ENCODE measurements at places on chromosomes 2 and 18. TPM values are rescaled to one million over a fixed set of nuclear protein-coding genes. Genes with fewer than 3 reads are reported as not detected.

The HNMT gene
- total RNA-seq = 55.4 TPM

The REG3A gene
- not detected for total RNA-seq

The ALK gene
- 4.8 TPM for total RNA-seq

The CXCR2 gene
- total RNA-seq = not detected

The AQP12B gene
- total RNA-seq = not detected

The ANKRD62 gene
- total RNA-seq = 0.29 TPM

The MOCOS gene
- 50.8 TPM for total RNA-seq

The CPLX4 gene
- total RNA-seq = not detected

The DNAH7 gene
- total RNA-seq = 0.45 TPM

The TMEM163 gene
- total RNA-seq = not detected

The CYP27C1 gene
- total RNA-seq = 0.26 TPM

The EFR3B gene
- 7.9 TPM for total RNA-seq

The SERPINB13 gene
- total RNA-seq = not detected

The GALNT13 gene
- total RNA-seq = 0.21 TPM

The FAM161A gene
- 21.7 TPM for total RNA-seq

The SALL3 gene
- total RNA-seq = not detected

The LRRC30 gene
- total RNA-seq = not detected

The FTCDNL1 gene
- 5.6 TPM for total RNA-seq

The FECH gene
- 41.7 TPM for total RNA-seq

The MDH1B gene
- total RNA-seq = 2.2 TPM

The TMEM178A gene
- total RNA-seq = 0.80 TPM

The SH3YL1 gene
- 21.9 TPM for total RNA-seq

The NRP2 gene
- total RNA-seq = 174 TPM

The LOXL3 gene
- total RNA-seq = 30.4 TPM

The SLC19A3 gene
- 1.6 TPM for total RNA-seq

The TLX2 gene
- total RNA-seq = 0.55 TPM

The ITGA4 gene
- 3.7 TPM for total RNA-seq

The BIN1 gene
- total RNA-seq = 2.2 TPM

The ZDBF2 gene
- total RNA-seq = 13.1 TPM

The KCNIP3 gene
- total RNA-seq = 18.1 TPM

The OSBPL1A gene
- 84.6 TPM for total RNA-seq

The SLC40A1 gene
- total RNA-seq = 0.92 TPM

The SERTAD2 gene
- 11.2 TPM for total RNA-seq

The TGIF1 gene
- 210 TPM for total RNA-seq

The INO80B gene
- total RNA-seq = 21.6 TPM

The REG3G gene
- 0.19 TPM for total RNA-seq

The EIF4E2 gene
- 52.7 TPM for total RNA-seq

The SPATA3 gene
- total RNA-seq = not detected

The CRYGA gene
- not detected for total RNA-seq

The CCDC74A gene
- 3.8 TPM for total RNA-seq

The ZEB2 gene
- 71.9 TPM for total RNA-seq

The MOGAT1 gene
- total RNA-seq = not detected

The VWC2L gene
- total RNA-seq = not detected

The C18orf32 gene
- 41.9 TPM for total RNA-seq

The MDH1 gene
- 885 TPM for total RNA-seq

The PTH2R gene
- not detected for total RNA-seq

The SLC9A4 gene
- not detected for total RNA-seq

The DSC1 gene
- not detected for total RNA-seq

The CNTNAP5 gene
- total RNA-seq = not detected

All from SK-MEL-5 (cell line).